NK-92 treated with Interleukin-12 subunit alpha and Interleukin-12 subunit beta, amount 100 ng/mL, for 24 hours (cell line): ENCODE measurements at places on chromosomes 5 and 9.

DNA sequence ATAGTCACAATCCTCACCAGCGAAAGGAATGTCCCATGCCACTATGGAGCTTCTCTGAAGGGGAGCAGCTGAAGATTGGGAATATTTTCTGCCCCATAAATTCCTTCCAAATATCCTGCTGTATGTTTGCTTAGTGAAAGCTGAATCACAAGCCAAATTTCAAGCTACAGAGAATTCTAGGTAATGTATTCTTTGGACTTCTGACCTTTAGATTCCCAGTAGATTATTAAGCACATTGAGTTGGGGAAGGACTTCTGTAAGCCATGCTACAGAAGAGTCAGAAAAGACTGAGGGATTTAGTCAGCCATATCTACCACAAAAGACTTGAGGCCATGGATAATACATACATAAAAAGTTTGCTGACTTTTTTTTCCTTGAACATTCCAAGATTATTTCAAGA, 1342.0 kb upstream of the NUDT12 start:
- DNase-seq, result no peak

GRCh38 chr5:74442466-74442865, 198.1 kb downstream of the ENC1 start:
- no peak for DNase-seq

- DNase-seq, result no peak
Measured at GRCh38 chr9:3879315-3879714, 353.5 kb upstream of the RFX3 start.

- DNase-seq, result no peak
Measured at GRCh38 chr9:99272836-99273235, 50.8 kb downstream of the SEC61B start.

GRCh38 chr9:77541055-77541454, 107.1 kb downstream of the GNA14 start:
- no peak for DNase-seq

GRCh38 chr5:167147879-167148278, 1143.6 kb upstream of the WWC1 start:
- no peak for DNase-seq

GRCh38 chr5:170269579-170269978, 28.0 kb downstream of the LCP2 start:
- no peak for DNase-seq
